Hematopoietic multipotent progenitor cell treated with erythropoietin and hydrocortisone succinate and interleukin-3 and kit ligand, for 17 days (in vitro differentiated cells): ENCODE measurements at places on chromosomes 4 and X.

- no peak for DNase-seq
Measured at GRCh38 chr4:95541889-95542607, 6.7 kb downstream of the UNC5C start.

DNA sequence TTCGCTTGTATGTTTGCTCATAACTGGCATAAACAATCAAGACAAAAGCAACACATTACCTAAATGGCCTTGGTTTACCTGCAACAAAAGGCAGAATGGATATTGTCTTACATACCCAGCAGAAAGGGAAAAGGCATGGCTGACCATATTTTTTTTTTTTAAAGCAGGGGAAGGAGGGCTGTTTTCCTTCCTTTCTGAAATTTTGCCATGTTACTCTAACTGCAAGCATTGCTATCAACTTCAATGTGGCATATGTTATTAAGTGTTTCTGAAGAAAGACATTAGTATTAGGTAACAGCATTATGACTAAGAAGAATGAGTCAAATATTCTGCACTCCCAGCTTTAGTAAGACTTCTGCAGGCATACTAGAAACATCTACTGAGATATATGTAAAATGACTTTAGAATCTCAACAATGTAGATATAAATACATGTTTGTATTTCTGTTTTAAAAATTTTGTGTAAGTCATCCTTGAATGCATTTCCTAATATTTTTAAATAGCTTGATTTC, 512.6 kb upstream of the FAM241A start:
- DNase-seq: no peak

- DNase-seq: no peak
Measured at GRCh38 chr4:620851-621261, 4.5 kb upstream of the PDE6B start.

GRCh38 chr4:24690436-24690835, 104.9 kb upstream of the SOD3 start:
- no peak for DNase-seq

DNA sequence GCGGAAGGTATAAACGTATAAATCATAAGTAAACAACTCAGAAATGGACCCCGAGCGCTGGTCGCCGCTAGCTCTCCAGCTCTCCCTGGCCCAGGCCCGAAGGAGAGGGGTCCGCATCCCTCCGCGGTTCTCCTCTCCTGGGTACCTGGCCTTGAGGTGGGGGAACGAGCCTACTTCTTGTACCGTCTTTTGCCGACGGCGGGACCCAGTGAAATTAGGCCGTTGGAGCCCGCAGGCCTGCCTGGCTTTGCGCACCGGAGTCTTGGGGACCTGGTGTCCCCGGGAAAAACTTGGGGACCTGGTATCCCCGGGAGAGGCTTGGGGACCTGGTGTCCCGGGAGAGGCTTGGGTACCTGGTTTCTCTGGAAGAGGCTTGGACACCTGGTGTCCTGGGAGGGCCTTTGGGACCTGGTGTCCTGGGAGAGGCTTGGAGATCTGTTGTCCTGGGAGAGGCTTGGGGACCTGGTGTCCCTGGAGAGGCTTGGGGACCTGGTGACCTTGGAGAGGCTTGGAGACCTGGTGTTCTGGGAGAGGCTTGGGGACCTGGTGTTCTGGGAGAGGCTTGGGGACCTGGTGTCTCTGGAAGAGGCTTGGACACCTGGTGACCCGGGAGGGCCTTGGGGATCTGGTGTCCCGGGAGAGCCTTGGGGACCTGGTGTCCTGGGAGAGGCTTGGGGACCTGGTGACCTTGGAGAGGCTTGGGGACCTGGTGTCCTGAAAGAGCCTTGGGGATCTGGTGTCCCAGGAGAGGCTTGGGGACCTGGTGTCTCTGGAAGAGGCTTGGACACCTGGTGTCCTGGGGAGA, 12.0 kb downstream of the SHOX start:
- no peak for DNase-seq
